Anterior cingulate cortex (tissue), 58 donors: ENCODE measurements at places on chromosomes 3 and 15.

DNA sequence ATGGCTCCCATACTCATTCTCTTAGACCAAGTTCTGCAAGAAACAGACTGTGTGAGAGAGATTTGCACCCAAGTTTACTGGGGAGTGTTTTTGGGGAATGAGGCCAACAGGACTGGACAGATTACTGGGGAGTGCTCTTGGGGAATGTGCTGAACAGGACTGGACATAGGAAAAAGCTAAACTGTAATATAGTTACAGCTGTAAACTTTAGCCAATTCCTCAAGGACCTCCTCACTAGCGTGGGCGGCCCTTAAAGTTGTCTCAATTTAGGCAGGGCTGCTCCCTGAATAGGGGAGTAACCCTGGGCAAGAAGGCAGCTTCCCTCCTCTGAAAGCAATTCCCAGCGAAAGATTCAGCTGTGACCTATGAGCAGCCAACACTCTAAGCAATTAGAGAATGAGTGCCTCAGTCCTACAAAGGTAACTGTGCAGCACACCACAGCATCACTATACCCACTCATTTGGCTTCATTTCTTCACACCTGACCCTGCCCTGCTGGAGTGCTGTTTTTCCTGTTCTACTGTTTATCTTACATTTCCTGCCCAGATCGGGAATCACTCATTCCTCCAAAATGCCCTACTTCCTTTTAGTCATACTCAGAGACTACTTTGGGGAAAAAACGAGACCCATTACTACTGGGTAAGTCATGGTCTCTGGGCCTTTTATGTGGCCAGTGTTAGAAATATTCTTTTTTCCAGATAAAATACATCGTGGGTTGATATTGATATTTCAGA, 41.3 kb upstream of the TRIM42 start:
- no peak for DNase-seq

DNA sequence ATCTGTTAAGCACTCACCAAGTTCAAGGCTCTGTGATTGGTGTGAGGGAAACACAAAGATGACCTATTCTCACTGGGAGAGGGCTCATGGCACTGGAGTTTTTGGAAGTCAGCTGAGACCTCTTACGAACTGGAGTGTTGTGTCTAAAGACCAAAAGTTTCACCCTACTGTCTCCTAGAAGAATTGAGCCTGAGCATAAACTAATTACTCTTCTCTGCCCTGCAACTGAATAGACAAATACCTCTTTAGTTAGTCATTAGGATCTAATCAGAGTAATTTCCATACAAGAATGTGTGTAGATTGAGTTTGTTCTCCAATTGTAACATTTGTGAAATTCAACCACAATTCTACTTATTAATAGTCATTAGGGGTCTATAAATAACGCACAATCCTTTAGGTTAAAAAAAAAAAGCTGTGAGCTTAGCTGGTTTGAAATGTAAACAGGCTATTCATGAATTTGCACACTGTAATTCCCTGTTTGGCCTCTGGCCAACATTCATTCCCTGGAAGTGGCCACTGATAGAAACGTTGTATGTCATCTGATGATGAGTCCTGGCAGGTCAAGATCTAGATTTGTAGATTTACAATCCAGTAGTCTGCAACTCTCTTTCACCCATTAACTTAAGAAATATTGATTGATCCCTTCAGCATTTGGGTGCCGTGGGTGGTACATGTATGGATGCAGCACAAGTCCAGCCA, 76.8 kb upstream of the SOX14 start:
- DNase-seq = no peak

DNA sequence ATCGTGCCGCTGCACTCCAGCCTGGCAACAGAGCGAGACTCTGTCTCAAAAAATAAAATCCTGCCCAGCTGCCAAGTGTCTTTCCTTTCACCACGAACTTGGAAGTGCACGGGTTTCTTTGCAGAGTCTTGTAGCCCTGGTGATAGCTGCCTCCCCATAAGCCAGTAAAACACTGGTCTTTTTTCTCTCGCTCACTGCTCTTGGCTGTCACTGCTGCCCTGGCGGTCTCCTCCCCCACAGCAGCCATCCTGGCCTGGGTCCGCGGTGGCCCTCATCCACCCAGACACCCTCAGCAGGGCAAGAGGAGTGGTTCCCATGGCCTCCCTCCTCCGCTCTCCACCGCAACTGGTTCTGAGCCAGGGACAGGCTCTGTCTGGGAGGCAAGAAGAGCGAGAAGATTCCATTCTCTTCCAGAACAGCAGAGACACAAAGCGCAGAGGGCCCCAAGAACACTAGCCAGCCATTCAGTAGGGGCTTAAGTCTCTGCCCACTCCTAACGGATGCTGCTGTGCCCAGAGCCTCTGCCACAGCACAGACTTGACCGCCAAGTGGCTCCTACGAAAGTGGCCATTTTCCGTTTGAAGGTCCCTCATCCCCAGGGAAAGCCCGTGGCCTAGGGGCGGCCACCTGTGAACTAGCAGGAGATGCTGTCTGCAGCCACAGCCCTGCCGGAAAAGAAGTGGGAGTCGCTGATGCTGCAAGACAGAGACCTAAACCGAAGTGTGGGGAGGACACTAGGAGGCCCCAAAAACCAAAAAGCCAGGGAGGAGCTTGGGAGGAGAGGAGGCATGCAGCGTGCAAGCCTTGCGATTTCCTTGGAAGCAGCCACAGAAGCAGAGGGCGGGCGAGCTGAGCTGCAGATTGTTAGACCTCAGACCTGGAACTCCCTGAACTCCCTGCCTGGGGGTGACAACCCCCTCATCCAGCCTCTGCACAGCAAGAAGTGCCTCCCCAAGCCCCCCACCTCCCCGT, 44.1 kb downstream of the KLHL25 start:
- DNase-seq = peak; percentile 75

DNA sequence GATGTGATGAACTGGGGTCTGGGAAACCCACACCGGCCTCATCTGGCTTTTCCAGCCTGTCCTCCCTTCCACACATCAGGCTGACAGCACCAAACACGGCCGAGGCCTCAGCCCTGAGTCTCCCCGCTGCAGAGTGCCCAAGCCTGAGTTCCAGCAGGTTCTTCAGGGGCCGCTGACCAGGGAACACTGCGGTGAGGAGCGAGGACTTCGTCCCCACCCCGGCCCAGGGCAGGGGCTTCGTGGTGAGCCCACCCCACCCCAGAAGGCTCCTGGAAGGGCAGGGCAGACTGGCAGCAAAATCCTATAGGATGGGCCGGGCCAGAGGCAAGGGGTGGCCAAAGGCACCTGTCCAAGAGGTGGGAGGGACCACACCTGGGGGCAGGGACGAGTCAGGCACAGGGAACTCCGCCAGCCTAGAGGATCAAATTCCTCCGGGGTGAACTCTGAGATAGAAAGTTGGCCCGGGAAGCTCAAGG, at the start of gene SLC51A:
Gene SLC51A, plus strand, starts transcription at position 446 of the 476 bp plus-strand sequence. CDS start 179 bp downstream, outside the sequence.
- DNase-seq = no peak

DNA sequence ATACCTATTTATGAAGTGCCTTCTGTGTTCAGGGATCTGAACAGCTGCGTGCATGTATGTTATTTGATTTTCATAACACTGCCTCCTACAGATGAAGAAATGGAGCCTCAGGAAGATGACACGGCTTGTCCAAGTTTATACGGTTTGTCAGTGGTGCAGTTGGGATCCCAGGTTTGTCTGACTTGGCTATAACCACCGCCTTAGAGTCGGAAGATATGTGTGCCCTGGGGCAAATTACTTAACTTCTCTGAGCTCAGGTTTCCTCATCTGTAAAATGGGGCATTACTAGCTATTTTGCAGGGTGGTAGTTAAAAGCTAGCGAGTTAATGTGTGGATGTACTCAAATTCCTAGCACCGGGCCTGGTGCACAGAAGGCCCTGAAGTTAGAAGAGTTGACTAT, 54.1 kb upstream of the ANP32A start:
- DNase-seq = no peak

DNA sequence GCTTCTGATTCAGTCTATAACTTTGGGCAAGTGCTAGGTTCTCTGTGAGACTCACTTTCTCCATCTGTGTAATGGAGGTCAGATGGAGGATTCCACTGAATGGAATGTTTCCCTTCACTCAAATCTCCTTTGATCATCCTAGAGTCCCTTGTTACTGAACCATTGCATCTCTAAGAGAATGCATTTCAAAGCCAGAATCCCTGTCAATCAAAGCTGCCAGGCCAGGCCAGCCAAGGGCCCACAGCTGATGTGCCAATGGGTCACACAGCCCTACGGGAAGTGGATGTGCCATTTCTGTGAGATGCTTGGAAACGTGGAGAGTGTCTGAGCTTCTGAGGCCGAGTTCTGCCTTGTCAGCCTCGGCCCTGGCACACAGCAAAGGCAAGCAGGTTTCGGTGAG, 32.4 kb downstream of the SCN5A start:
- DNase-seq = no peak

GRCh38 chr3:57135964-57136719, 29.0 kb downstream of the IL17RD start:
- DNase-seq = no peak

- no peak for DNase-seq
Measured at GRCh38 chr15:73175382-73175781, 123.1 kb downstream of the NEO1 start.

GRCh38 chr3:59749291-59749690, 699.5 kb upstream of the CFAP20DC start:
- no peak for DNase-seq

DNA sequence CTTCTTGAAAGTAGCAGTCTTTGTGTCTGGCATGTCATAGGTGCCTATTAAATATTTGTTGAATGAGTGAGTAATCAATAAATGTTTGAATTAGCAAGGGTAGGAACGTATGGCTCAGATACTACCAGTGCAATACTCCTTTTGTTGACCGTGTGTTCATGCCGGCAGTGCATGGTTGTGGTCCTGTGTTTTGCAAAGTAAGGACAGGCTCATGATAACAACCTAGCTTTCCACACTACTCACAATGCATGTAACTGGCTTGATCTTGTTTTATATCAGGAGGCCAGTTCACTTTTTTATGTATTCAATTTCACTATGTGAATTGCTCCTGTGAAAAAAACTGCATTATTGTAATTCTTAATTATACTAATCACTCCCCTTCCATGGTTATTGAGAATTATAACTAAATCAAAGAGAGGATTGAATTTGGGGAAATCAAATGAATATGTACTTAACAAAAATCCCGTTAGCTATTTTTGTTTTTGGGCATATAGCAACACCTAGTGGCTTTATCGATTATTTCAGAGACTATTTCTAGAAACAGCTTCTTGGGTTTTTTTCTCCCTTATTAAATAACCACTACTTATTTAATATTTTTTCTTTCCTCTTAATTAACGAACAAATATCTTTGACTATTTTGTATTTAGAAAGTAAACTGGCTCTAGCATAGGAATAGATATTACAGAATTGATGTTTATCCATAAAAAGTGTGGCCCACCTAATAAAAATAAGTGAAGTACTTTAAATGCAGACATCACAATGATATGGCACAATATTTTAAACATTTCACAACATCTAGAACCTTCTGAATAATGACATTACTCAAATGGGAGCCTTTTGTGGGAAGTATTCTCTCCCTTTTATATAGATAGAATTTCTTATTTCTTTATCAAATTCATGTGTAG, 218.5 kb downstream of the BBX start:
- DNase-seq = no peak

- DNase-seq = no peak
Measured at GRCh38 chr3:17092583-17092933, 207.8 kb downstream of the PLCL2 start.

DNA sequence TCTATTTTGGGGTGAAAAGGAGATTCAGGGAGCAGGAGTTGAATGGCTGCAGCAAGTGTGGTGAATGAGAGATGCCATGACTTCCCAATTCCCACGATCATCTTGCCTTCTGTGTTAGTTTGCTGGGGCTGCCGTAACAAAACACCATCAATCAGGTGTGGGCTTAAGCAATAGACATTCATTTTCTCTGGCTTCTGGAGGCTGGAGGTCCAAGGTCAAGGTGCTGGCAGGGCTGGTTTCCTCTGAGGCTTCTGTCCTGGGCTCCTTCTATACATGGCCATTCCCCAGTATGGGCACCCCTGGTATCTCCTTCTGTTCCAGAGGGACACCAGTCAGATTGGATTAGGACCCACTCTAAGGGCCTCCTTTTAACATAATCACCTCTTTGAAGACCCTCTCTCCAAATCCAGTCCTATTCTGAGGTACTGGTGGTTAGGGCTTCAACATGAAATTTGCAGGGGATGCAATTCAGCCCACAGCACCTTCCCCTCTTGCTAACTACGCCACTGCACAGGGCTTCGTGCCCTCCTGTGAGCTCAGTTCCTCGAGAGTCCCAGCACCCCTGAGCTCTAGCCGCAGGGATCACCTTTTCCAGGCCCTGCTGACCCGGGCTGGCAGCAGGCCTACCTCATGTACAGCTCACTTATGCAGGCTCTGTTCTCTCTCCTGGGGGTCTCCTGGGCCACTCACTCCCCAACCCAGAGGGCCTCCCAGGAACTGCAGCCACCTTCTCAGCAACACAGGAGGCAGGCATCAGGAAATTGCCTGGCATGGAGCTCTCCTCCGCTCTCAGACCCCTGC, 37.3 kb upstream of the SLC6A11 start:
- no peak for DNase-seq

DNA sequence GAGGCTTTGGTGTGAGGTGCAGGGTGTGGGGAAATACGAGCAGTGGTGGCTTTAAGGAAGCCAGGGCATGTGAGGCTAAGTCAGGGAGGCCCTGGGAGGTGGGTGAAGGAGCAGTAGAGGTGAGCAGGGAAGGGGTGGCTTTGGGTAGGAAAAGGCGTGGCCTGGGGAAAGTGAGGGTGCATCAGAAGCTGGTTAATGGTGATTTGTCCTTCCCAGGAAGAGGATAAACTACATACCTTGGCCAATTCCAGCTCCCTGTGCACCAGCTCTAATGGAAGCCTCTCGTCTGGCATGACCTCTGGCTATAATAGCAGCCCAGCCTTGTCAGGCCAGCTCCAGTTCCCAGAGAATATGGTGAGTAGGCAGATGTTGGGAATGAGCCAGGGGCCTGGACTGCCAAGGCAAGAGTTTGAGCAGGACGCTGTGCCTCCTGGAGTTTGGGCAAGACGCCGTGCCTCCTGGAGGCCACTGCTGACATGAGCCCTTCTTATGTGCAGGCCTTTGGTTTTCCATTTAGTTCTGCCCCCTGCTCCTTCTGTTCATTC, 41.3 kb downstream of the CDAN1 start:
- DNase-seq = no peak
